ENCODE measurements at places on chromosomes 7 and 10.

DNA sequence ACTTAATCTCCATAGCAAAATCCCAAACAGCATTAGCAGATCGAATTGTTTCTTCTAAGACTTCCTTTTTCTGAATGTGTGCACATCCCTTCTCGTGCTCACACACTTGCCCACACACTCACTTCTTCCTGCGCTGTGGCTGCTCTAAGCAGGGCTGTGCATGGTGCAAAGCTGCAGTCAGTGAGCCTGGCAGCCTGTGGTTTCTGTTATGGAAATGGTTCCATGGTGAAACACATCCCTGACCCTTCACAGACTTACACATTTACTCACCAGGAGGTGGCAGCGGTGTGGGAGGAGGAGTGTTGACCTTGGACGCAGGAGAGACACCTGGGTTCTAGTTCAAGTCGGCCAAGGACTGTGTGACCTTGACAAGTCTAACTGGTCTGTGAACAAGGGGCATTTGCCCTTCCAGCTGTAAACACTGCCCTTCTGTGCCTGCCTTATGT lies 24.9 kb downstream of the MTURN start:
- DNase-seq: peak; percentile 18

GRCh38 chr7:36982766-36983165 lies 258.5 kb upstream of the AOAH start:
- no peak for DNase-seq

DNA sequence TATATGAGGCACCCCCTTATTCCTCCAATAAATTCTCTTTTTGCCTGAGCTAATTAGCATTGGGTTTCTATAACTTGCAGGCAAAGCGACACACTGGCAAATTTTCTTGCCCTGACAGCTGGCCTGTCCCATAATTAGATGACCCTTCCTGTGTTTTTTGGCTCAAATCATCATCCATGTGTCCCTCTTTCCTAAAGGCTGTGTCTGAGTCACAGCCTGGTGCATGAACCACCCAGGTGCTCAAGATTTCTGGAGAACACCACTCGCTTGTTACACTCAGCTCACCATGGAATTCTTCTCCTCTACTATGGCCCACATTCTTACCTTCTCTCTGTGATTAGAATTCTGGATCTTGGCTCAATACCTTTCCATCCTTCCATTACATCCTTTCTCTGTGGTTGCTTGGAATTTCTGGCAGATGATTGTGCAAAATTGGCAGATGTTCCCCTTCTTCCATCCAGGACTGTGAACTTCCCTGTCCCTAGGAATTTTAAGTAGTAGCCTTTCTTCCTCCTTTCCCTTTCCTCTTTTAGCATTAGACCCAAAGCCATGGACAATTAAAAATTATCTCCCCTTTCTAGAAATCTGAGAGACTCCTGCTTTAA lies 116.0 kb upstream of the ANKRD1 start:
- DNase-seq: no peak

DNA sequence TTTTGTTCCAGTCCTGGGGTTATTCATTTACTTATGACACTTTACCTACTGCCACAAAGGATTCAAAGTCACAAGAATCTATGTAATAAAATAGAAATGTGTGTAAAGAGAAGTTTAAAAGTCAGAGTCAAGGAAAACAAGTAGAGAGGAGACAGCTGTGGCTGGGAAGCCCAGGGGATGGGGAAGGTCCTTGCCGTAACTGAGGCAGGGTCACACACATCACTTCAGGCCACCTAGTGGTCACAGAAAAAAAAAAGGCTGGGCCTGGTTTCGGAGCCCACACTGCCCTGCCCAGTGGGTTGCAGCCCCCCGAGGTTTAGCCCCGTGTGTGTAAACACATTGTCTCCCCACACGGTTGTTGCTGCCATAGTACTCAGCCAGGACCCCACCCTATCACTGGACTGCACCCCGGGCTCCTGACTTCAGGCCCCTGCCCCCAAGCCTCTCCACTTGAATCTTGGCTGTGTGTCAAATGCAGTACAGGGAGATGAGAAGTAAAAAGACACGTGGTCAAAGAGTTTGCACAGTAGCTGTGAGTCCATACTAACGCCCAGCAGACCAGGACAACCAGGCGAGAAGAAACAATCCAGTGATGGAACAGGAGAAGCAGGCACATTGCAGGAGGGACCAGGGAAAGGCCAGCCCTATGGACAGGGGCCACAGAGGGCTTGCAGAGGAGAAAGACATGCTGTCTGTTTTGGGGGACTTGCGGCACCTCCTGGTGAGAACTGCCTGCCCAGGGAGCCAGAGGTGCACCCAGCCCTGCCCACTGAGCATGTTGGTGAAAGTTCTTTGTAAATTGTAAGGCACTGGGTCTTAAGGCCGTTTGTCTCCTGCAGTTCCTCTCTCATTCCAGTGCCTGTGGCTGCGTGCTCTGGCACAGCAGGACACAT lies 91.4 kb upstream of the MACROH2A2 start:
- DNase-seq: no peak

GRCh38 chr10:96512524-96513304 lies 1.0 kb downstream of the TLL2 start:
- DNase-seq: no peak

DNA sequence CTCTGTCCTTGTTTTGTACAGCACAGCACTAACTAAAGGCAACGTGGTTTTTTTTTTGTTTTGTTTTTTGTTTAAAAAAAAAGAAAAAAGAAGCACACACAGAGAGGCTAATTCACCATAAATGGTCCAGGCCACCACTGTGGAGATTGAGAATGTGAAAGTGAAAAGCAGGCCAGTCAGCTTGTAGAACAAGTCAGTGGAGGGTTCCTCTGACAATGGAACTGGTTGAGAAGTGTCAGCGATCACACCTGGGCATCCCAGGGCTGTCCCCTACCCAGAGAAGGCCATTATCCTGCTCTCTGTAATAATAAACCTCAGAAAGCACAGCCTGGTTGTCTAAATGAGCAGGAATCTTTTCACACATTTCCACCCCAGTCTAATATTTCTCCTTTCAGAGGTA lies 119.6 kb upstream of the ZNF438 start:
- DNase-seq: no peak

GRCh38 chr7:89563597-89563996 lies 590.7 kb upstream of the STEAP1 start:
- DNase-seq: no peak

DNA sequence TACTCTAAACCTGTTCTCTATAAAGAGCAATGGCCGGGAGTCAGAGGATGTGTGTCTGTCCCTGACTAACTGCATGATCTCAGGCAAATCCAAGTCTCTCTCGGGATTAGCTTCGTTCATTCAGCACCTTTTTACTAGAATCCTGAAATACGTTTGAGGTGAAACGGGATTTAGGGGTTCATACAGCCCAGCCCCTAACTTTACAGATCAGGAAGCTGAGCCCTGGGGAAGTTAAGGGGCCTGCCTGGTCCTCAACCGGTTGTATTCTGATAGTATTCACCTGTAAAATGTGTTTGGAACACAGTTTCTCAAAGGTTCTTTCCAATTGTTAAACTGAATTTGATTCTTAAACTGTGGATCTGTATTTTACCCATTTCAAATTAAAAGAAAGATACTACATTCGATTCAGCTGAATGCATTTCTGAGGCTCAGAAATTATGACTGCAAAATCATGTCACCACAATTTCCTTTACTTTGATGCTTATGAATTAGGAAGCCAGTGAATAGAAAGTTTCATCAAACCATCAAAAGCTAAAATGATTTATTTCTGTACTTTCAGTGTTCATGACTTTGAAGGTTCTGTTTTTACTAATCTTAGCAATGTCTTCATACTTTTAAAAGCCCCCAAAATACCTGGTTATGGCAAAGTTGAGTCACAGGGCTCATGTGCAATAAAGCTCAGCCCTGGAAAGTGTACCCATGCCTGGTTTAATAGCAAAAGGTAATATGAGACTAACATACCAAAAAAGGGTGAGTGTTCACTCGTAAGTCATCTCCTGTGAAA lies 28.9 kb upstream of the EZH2 start:
- DNase-seq: peak; percentile 76

DNA sequence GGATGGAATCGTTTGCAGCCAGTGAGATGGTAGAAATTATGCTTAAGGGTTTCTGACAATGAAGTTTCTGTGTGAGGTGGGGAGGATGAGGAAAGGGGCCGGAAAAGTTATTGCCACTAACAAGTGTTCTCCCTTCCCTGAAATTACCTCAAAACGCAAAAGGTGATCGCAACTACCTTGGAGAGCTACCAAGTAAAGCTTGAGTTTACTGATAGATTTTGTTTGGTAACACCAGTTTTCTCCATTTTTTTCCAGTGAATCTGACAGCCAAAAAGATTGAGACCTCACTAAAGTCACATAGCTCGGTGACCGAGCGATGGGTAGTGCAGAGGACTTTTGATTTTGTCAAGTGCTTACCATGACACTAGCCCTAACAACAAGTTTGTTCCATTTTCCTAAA lies 1.6 kb downstream of the SUV39H2 start:
- DNase-seq: no peak

GRCh38 chr10:47238331-47239095 lies 61.5 kb upstream of the GDF10 start:
- DNase-seq: no peak

DNA sequence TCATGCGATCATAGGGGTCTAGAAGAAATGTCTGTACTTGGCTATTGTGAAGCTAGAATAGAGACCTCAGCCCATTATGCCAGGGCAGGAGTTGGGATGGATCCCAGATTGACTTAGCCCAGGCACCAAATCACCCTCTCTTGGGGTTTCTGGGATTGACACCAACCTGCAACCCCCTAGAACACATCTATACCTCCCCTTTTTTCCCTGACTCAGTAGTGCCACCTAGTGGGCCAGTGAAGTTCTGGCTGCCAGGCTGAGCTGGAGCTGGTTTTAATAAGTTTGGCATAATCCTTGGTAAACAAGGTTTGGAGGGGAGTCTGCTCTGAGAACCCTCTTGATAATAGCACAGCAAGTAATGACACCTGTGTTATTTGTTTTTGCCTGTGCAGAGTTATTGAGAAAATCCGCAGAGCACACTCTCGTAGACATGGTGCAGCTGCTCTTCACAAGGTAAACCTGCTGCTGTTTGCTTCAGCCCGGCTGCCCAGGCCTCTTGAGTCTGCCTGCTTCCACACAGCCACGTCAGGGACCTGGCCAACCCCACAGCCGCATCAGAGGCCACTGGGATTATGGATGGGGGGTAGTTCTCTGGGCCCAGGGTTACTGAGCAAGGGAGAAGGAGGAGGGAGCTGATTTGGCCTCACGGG lies 43.3 kb upstream of the NFKB2 start:
- DNase-seq: peak; percentile 68

GRCh38 chr7:93375603-93376002 lies 143.4 kb downstream of the VPS50 start:
- DNase-seq: no peak

DNA sequence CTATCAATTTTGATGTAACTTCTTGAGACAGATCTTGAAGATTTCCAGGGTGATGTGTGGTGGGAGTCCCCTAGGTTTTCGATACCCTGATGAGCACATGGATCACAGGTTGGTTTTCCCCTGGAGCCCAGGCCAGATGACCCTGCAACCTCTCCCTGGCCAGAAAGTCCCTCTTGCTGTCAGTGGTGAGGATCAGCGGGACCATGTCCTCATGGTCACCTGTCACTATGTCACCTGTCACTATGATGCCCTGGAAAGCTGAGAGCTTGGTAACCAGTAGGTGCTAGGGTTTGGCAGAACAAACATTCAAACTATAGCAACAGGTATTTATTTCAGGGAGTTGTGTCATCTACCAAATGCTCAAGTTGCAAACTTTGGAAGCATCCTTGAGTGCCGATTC lies 197.9 kb downstream of the ARHGAP12 start:
- DNase-seq: no peak

GRCh38 chr7:150745086-150745485 lies 7.9 kb downstream of the GIMAP5 start:
- DNase-seq: no peak

DNA sequence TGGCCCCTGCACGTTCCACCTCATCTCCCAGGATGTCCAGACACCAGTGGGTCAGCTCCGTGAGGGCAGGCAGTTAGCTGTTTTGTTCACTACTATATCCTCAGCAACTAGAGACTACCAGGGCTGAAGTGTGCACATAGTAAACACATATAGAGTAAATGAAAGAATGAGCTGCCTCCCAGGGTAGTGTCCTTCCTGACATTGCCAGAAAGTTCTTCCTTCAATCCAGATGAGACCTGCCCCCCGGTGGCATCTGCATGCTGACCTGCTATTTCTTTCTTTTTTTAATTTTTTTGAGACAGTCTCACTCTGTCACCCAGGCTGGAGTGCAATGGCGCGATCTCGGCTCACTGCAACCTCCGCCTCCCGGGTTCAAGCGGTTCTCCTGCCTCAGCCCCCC lies 14.0 kb upstream of the ARPC1A start:
- DNase-seq: no peak

GRCh38 chr7:75657866-75658265 lies 80.9 kb downstream of the HIP1 start:
- no peak for DNase-seq
